ENCODE measurements at places on chromosomes 12 and 14. TPM values are rescaled to one million over a fixed set of nuclear protein-coding genes. Genes with fewer than 3 reads are reported as not detected.

Gene COX8C
- not detected for total RNA-seq

Gene C12orf56
- total RNA-seq, result 0.49 TPM

Gene IGFBP6
- 162 TPM for total RNA-seq

Gene SYNJ2BP
- 20.1 TPM for total RNA-seq

Gene GDF3
- not detected for total RNA-seq

Gene ASCL1
- total RNA-seq, result not detected

Gene GLIPR1L1
- not detected for total RNA-seq

Gene ACRBP
- 0.16 TPM for total RNA-seq

Gene WASHC4
- 137 TPM for total RNA-seq

Gene SPIC
- not detected for total RNA-seq

Gene HOXC13
- total RNA-seq, result not detected

All from hair follicle dermal papilla cell (primary cell).